ENCODE measurements at places on chromosomes 13 and 19. TPM values are rescaled to one million over a fixed set of nuclear protein-coding genes. Genes with fewer than 3 reads are reported as not detected.

GRCh38 chr13:67330149-67330548 is 100.0 kb upstream of the PCDH9 start:
- no peak for DNase-seq

DNA sequence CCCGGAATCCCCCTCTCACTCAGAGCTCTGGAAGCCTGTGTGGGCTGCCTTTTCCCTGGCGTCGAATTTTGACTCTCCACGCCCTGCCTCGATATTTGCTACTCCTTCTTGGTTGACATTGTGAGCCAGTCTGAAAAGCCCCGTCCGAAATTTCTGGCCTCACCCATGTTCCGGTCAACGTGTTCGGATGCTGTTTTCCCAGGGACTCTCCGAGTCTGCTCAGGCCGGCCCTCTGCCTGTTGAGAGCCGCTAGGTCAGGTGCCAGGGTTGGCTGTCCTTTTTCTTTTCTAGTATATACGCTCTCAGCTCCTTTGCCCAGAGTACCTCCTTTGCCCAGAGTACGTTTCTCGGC is 6.8 kb upstream of the DGKH start:
- peak; percentile 83 for DNase-seq

FGF9 gene
- not detected for total RNA-seq

DNA sequence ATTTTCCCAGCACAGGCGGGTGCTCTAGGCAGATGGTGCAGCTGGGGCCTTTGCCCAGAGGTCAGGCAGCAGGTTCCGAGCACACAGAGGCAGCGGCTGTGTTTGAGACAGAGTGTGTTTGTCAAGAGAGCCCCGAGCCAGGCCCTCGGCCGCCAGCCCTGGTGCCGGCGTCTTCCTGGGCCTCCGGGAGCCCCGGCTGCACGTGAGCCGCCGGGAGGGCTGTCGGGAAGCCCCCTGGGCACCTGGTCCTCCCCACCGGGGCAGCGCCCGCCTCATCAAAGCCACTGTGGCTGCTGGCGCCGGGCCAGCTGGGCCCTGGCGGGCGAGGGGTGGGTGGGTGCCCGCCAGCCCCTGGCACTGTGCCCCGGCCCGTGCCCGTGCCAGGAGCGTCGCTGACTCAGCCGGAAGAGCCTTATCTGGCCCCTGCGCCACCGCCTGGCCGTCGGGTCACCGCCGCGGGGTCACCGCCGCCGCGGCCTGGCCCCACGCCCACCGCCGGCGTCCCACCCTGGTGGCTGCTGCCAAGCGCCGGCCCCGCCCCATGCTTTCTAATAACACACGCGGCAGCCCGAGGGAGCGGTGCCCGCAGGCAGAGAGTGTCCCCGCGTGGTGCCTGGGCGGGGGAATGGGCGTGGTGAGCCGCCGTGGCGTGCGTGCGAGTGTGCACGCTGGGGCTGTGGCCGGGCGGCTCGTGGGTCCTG is 14.9 kb downstream of the ARID3A start:
- no peak for DNase-seq

ZSWIM4 gene
- total RNA-seq = 42.3 TPM

DNA sequence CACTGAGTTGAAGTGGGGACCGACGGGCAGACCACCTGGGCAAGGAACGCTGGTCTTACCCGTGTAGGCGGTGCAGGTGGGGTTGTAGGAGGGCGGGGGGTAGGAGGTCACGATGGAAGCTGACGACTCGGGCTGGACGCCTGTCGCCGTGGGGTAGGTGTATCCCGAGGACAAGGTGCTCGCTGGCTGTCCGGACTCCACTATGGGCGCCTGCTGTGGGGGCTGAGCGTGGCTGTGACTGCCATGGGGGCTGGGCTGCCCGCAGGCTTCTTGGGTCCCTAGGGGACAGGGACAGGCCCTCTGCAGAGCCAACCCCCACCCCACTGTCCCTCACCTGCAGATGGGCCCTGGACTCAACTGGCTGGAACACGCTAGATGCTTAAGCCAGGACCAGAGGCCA is 37.2 kb downstream of the ZFR2 start:
- DNase-seq = no peak

- DNase-seq = no peak
Measured at GRCh38 chr13:100789968-100790367, 115.4 kb upstream of the TMTC4 start.

- DNase-seq = peak; percentile 46
Measured at GRCh38 chr19:37990362-37990761, 83.4 kb downstream of the SIPA1L3 start.

GRCh38 chr19:16224293-16225045 is 26.8 kb downstream of the AP1M1 start:
- no peak for DNase-seq
